ENCODE measurements at places on chromosomes 11 and 22. TPM values are rescaled to one million over a fixed set of nuclear protein-coding genes. Genes with fewer than 3 reads are reported as not detected.

ENTHD1 gene
- not detected for total RNA-seq

RBM4 gene
- 239 TPM for total RNA-seq

C11orf16 gene
- total RNA-seq, result not detected

MS4A5 gene
- not detected for total RNA-seq

OR6T1 gene
- total RNA-seq, result not detected

MRGPRE gene
- not detected for total RNA-seq

MS4A6E gene
- not detected for total RNA-seq

PLA2G3 gene
- 2.6 TPM for total RNA-seq

CHADL gene
- 3.1 TPM for total RNA-seq

KDELR3 gene
- total RNA-seq, result 5.7 TPM

PLXNB2 gene
- 182 TPM for total RNA-seq

TMPRSS4 gene
- 12.1 TPM for total RNA-seq

CHST1 gene
- total RNA-seq, result 0.31 TPM

ACAT1 gene
- 37.5 TPM for total RNA-seq

HMGXB4 gene
- total RNA-seq, result 25.0 TPM

C1QTNF6 gene
- total RNA-seq, result 14.5 TPM

MS4A3 gene
- not detected for total RNA-seq

KLHDC7B gene
- total RNA-seq, result not detected

GNB1L gene
- 9.9 TPM for total RNA-seq

SHANK3 gene
- 6.9 TPM for total RNA-seq

FXYD2 gene
- 7.7 TPM for total RNA-seq

TIGD3 gene
- 3.0 TPM for total RNA-seq

SLC17A6 gene
- total RNA-seq, result not detected

CLDN5 gene
- total RNA-seq, result not detected

Data from progenitor cell of endocrine pancreas (in vitro differentiated cells).